ENCODE measurements at places on chromosomes 4 and X.

DNA sequence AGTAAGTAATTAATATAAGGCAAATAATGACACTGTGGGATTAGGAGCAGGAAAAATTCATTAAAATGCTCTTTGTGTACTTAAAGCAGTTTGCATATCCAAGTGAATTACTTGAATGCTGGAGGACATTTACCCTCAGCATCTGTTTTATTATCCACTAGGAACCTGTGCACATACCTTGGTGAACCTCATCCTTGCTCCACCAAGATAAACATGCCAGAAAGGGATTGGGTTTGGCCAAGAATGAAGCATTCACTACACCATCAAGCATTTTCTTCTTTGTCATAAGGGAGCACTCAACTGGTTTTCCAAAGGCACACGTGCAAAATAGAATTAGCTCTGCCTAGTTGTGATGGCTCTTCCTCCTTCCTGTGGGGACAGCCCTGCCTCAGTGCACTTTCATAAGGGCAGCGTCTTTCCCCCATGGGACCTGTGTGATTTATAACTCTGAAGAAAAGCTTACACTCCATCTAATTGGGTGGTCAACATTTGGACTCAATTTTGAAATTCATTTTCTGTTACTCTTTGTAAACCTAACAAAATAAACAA, 291.7 kb downstream of the USP46 start:
- no peak for DNase-seq

GRCh38 chrX:118174516-118175098, 58.0 kb upstream of the KLHL13 start:
- no peak for DNase-seq

- DNase-seq = no peak
These were observed 429 bp downstream of the NOCT start for GRCh38 chr4:139015948-139016471.

- no peak for DNase-seq
These were observed 27.3 kb upstream of the CHRNA9 start for GRCh38 chr4:40307627-40308497.

GRCh38 chr4:153402366-153402765, 57.9 kb downstream of the MND1 start:
- DNase-seq = no peak

- no peak for DNase-seq
These were observed 58.2 kb downstream of the CWH43 start for GRCh38 chr4:49044270-49044669.

DNA sequence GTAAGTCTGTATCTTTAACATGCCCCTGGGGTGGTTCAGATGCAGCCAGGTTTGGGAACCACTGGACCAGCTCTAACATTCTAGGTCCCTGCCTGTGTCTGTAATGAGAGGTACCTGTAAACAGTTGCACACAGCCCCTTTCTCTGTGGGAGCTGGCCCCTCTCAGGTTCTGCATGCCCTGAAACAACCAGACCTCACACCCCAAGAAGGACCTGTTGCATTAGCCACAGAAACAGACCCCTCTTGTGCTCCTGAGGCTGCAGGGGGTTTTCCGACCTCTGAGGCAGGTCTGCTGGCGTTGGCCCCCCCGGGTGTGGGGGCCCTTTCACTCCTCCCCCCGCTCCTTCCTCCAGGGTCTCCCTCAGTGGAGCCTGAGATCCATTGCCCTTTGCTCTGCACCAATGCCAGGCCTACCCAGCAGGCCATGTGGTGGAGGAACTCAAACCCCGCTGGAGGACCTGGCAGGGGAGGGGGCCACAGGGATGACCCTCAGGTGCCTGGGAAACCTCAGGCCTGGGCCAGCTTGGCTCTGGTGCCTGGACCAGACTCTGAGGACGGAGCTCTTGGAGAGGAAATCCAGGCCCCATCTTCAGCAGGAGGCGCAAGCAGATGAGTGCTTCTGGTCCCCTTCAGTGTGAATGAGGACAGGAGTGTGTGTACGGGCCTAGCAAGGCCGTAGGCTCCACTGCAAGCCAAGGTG, 61.4 kb upstream of the PJA1 start:
- no peak for DNase-seq

All from effector CD8-positive, alpha-beta T cell (primary cell).